CD4-positive, alpha-beta T cell treated with Interleukin-10 for 1 hour (primary cell): ENCODE measurements at places on chromosomes 11 and 22.

GRCh38 chr11:75944515-75944914 is 129.5 kb downstream of the UVRAG start:
- no peak for DNase-seq

- peak; percentile 58 for DNase-seq
Observed at GRCh38 chr22:20117633-20118299, 740 bp upstream of the TRMT2A start.

DNA sequence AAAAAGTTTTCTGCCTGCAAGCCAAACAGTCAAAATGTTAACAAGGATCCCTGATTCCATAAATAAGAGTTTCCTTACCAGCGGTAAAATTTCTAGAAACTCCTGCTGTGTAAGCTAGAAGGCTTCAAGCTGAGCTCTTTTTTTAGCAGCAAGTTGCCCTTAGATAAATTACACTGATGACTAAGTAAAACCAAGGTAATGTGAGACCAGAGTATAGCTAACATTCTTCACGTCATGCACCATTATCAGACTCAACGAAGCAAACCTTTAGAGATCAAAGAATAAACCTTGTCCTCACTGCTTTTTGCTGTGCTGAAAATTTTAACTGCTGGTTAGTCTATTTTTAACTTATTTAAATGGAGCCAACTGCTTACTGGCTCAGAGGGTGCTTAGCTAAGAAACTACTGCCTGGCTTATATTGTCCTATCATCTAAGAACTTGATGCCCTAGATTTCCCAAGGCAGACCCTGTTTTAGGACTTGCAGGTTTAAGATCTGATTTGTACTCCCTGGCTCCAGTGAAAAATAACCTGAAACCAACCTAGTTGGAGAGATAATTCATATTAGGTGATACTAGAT is 900.7 kb downstream of the JRKL start:
- no peak for DNase-seq

DNA sequence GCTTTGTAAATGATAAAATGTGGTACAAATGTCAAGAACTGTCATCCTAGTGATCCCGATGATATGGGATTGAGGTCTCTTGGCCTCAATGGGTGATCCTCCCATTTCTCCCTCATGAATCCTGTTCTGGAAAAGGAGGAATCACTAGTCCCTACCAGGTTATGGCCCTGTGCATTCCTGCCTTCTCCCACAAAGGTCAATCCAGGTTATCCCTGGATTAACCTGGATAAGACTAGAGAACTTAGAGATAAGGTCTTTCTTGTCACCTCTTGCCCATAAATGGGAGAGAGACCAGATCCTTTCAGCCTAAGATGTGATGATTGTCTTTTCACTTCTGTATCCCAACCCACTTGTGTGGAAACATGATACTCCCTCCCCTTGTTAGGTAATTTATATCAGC is 396.7 kb downstream of the BUD13 start:
- no peak for DNase-seq

- DNase-seq: no peak
Observed at GRCh38 chr22:46861468-46862367, 99.3 kb downstream of the TBC1D22A start.

- DNase-seq: peak; percentile 91
Observed at GRCh38 chr11:73980001-73980961, 2.4 kb downstream of the UCP2 start.

- peak; percentile 7 for DNase-seq
Observed at GRCh38 chr11:111512296-111513239, at the start of gene BTG4. BTG4 (minus strand) TSS chr11:111512386; CDS start chr11:111498776, 13,610 bp downstream.

DNA sequence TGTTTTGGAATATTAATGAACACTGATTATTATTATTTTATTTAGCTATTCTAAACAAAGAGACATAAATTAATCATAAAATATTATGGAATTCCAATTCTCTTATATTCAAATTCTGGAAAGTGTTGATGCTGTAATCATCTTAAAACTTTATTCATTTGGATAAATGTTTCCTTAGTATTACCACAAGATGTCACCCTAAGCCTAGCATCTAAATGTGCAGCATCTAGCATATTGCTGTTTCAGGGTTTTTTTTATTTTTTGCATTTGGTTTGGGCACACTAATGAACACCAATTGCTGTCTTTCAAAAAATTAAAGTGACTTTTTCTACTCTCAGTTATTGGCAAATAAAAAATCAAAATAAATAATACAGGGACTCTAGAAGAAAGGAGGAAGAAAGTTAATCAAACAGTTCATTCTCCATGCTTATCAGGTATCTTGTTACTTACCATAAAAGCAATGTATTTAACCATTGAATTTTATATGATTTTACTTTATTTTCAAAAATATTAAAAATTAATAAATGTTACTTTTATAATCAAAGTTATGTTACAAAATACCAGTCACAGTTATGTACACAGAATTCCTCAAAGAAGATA is 31.8 kb downstream of the DLG2 start:
- DNase-seq: peak; percentile 62
